ENCODE measurements at places on chromosomes 16 and 17.

DNA sequence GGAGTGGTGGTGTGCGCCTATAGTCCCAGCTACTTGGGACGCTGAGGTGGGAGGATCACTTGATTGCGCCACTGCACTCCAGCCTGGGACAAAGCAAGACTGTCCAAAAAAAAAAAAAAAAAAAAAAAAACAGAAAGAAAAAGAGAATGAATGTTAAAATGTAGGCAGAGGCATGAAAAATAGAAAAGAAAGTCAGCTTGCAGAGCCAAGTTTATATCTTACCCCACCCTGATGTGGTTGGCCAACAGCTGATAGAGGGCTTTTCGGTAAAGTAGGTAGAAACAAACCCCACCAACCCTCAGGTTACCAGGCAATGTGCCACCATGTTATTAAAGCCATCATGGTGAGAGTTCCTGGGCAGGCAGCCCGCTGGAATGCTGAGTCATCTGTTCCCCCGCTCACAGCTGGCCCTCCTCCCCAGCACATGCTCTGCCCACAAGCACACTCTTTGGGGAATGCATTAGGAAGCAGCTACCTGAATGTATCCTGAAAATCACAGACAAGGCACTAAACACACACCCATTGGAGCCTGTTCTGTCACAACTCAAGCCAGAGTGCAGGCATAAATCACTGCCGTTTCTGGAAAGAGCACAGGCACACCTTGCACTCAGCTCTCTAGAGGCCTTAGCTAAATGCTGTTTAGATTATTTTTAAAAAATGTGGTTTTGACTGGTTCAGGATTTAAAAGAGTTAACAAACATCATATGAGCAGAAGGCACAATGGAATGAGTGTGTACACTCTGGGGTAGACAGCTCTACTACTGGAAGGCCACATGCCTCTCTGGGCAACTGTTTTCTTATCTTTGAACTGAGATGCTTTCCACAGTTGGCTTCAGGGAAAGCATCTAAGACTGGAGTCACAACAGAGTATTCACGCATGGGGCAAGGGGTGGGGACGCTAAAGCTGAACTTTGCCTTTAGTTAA, 128.5 kb downstream of the PARN start:
- DNase-seq, result peak; percentile 84

DNA sequence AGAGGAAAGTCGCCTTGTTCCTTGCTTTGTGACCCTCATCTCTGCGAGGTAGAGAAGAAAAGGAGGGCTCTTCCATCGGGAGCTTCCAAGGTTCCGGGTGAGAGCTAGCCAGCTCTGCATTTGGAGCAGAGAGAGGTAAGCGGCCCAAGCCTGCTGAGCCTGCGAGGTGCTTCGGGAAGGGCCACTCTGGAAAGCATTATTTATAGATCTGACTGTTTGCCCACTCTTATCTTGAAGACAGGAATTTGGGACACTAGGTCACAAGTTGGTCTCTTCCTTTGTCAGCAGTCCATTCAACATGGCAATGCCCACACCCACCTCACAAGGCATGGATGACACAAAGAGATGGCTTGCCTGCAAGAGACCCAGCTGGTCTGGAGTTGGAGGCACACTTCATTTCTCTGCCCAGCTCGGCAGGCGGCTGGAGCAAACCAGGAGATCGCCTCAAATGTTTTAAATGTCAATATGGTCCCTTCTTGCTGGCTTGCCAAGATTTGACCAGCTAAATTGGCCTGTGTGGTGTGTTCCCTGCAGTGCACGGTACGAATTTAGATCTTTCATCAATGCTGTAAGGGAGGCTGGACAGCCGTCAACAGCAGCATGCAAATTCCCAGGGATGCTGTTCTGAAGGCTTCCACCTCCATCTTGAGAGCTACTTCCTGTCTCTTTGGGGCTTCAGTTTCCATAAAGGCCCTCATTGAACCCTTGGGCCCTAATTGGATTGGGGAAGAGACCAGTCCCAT, 19.5 kb downstream of the CBX4 start:
- DNase-seq, result no peak

DNA sequence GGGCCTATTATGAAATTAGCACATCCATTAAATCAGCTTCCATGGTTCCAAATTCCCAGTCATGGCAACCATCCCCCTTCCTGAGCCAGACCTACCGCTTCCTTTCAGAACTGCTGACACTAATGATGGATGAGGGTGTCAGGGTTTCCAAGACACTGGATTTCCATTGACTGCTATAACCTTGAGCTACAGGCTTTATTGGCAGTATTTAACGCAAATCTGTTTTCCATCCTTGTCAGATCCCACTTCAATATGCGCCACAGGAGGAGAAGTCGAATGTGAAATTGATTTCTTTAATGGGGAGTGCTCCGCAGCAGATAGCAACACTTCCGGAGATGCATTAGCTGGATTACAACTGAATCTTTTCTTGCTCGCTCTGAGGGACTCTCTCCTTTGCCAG, 197.1 kb downstream of the HS3ST4 start:
- no peak for DNase-seq

DNA sequence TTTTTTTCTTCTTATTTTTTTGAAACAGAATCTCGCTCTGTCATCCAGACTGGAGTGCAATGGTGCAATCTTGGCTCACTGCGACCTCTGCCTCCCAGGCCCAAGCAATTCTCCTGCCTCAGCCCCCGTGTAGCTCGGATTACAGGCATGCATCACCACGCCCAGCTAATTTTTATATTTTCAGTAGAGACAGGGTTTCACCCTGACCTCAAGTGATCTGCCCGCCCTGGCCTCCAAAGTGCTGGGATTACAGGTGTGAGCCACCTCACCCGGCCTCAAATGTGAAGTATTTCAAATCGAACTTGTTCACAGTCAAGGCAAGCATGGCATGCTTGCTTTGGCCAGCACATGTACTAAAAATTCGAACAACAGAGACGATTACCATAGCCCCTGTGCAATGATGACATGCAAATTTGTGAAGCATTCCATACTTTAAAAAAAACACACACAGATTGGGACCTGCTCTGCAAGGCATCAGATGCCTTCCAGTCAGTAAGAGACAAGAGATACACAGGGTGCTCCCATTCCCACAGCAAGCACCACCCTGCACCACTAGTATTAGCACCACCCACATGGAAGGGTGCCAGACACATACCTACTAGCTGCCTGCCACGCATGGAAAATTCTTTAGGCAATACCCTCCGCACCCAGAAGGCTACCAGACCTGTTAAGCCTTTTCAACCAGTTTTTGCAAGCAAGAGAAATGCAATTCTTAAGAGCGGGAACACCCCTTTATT, 47.2 kb downstream of the ANKRD11 start:
- peak; percentile 19 for DNase-seq

DNA sequence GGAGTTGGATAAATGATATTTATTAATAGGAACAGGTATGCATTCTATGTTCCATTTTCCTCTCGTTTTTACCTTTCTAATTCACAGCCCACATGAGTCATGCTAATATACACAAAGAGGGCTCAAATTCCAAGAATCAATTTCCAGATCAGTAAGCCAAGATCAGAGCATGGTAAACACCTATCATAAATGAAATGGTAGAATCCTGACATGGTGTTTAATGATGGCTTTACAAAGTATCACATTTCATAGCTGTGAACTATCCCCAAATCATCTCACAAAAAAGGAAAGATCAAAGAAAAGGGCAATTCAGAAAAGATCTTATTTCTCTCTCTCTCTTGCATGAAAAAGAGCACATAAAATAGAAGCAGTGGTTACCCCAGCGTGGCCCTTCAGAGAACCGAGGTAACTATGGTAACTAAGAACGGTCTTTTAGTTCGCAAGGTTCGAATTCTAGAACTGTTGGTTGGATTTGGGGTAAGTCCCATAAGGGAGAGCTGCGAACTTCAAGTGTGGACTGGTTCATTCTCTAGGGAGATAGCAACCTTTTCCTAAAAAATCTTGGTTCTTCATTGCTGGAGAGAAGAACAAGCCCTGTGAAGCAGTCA, 73.0 kb downstream of the MARCHF10 start:
- no peak for DNase-seq

- no peak for DNase-seq
These were observed 29.6 kb downstream of the ACSF3 start for GRCh38 chr16:89123001-89123830.

- no peak for DNase-seq
These were observed at the start of gene TMEM88 for GRCh38 chr17:7854851-7855659. Gene TMEM88 (plus strand): TSS chr17:7855066. CDS start chr17:7855075, 9 bp downstream.

- no peak for DNase-seq
These were observed 298.6 kb upstream of the PSMD7 start for GRCh38 chr16:73997971-73998370.

DNA sequence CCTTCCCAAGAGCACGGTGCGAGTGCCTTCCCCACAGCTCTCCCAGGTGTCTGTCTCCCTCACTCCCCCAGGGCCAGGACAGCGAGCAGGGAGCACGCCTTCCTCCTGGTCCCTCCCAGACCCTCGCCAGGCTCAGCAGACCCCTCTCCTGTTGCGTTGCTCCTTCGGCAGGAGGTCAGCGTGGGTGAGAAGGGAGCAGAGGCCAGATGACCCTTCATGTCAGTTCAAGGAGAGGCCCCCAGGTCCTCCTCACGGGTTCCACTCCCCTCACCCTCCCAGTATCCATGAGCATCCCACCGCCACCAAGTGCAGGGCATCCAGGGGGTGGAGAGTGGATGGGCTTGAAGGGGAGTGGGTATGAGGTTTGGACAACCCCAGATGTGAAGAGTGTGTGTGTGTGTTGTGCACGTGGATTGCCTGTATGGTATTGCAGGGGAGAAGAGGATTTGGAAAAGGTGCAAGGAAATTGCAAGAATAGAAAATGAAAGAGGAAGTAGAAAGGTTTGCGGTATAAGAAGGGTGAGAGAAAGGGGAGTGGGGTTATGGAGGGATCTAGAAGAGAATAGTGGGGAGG, 17.7 kb downstream of the SGCA start:
- no peak for DNase-seq

- DNase-seq, result no peak
These were observed 825 bp downstream of the HASPIN start for GRCh38 chr17:3724378-3725077.

- no peak for DNase-seq
These were observed 345.7 kb downstream of the CDH13 start for GRCh38 chr16:82972331-82972919.

- DNase-seq, result no peak
These were observed 258.1 kb downstream of the FTO start for GRCh38 chr16:53962041-53962440.

DNA sequence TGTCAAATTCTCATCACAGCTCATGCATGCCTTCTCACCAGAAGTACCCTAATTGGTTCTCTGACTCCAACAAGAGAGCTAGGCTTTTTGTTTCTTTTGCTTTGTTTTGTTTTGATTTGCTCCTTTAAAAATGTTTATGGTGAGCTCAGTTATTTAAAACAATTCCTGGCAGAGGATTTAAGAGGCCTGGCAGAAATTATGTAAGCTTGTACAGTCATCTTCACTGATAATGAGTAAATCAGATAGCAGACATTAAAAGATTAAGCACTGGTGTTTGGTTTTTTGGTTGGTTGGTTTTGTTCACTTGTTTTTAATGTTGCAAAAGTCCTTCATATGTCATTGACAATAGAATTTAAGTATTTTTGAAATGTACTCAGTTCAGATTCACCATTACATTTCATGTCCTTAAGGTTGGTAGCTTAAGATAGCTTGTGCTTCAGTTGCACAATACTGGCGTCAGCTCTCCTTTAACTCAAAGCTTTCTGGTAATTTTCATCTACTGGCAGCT, 378.9 kb downstream of the CDH13 start:
- DNase-seq, result no peak

DNA sequence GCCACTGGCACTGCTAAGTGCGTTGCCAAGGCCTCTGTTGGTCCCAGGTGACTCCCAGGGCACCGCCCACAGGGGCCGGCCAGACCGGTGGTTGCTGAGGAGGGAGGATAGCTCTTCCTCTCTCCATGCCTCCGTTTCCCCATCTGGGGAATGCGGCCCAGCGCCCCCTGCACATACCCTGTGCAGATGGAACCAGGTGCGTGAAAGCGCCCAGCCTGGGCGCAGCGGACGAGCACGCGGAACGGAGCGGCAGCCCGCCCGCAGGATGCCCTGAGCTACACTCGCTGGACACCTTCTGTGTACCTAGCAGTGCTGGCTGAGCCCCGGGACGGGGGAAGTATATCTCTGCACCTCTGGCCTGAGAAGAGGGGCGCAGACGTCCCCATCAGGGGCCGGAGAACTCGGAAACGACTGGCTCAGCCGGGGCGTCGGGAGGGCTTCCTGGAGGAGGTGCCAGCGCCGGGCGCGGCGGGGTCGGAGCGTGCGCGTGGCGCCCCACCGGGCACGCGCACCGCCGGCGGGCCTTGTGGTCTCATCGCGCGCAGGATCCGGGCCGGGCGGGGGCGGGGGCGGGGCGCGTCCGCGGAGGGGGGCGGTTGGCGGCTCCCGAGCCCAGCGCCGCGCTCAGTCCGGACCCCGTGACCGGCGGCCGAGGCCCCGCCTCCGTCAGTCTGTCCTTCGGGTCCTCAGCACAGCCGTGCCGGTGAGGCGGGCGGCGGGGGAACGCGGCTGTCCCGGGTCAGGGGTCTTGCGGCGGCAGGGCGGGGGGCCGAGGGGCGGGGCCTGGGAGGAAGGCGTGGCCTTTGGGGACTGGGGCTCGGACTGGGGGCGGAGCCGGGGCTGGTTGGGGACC, at the start of the genes CCDC78 and HAGHL:
TSS of gene CCDC78 (minus strand) at position 6 of the 853 bp plus-strand sequence. CDS start 76 bp downstream, outside the sequence.
TSS of gene HAGHL (plus strand) at position 669 of the 853 bp plus-strand sequence. CDS start 404 bp downstream, outside the sequence.
- DNase-seq, result no peak

DNA sequence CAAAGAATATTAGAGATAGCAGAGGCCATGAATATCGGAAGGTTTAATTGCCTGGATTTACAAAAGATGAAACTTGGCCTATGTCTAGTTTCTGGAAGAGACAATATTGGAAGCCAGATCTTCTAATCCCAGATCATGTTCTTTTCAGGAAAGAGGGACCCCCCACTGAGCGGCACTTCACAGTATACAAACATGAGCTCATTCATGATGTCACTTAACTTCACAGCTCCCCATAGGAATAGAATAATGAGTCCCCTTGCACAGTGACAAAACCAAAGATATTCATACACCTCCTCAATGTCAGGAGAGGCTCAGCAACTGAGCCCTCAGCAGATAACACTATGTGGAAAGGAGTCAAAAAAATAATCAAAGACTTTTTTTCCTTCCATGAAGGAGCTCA, 147.5 kb downstream of the CDH11 start:
- DNase-seq, result no peak

- no peak for DNase-seq
These were observed 184.2 kb downstream of the KCNJ2 start for GRCh38 chr17:70353408-70354092.

GRCh38 chr17:82565551-82565950, 46.0 kb downstream of the FOXK2 start:
- no peak for DNase-seq

DNA sequence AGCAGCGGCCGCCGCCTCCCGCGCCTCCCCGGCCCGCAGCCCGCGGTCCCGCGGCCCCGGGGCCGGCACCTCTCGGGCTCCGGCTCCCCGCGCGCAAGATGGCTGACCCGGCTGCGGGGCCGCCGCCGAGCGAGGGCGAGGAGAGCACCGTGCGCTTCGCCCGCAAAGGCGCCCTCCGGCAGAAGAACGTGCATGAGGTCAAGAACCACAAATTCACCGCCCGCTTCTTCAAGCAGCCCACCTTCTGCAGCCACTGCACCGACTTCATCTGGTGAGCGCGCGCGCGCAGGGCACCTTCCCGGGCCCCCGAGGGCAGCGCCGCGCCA, 258 bp downstream of the PRKCB start:
- DNase-seq, result no peak

- peak; percentile 54 for DNase-seq
These were observed 3.5 kb upstream of the PKMYT1 start for GRCh38 chr16:2983706-2984136.

Data from NCI-H1694 treated with DMSO at 0.1 percent for 48 hours (cell line).